Dermis microvascular lymphatic vessel endothelial cell (primary cell): ENCODE measurements at places on chromosomes 4 and X. TPM values are rescaled to one million over a fixed set of nuclear protein-coding genes. Genes with fewer than 3 reads are reported as not detected.

Gene SPINK2
- total RNA-seq, result not detected in 2 replicates

Gene ODAPH
- total RNA-seq, result not detected in 2 replicates

Gene EMCN
- total RNA-seq, result 44.3 and 54.9 TPM in 2 replicates

Gene TLR3
- total RNA-seq, result 0.51 and 0.76 TPM in 2 replicates

Gene PAGE2B
- not detected in 2 replicates for total RNA-seq

Gene PABPC1L2B
- not detected in 2 replicates for total RNA-seq

Gene LUZP4
- total RNA-seq, result not detected in 2 replicates

Gene PORCN
- 4.6 and 7.3 TPM in 2 replicates for total RNA-seq

Gene CTAG1B
- total RNA-seq, result not detected in 2 replicates

Gene NDST4
- not detected in 2 replicates for total RNA-seq

Gene SERTM2
- total RNA-seq, result not detected in 2 replicates

Gene FAM47A
- not detected in 2 replicates for total RNA-seq

Gene GPRIN3
- total RNA-seq, result 0.89 and 1.0 TPM in 2 replicates

Gene HOPX
- 1.5 and 7.6 TPM in 2 replicates for total RNA-seq

Gene GLRA3
- not detected in 2 replicates for total RNA-seq

Gene HPGD
- not detected in 2 replicates for total RNA-seq

Gene NHSL2
- 24.3 and 24.8 TPM in 2 replicates for total RNA-seq

Gene RASL11B
- not detected in 2 replicates for total RNA-seq

Gene POU3F4
- total RNA-seq, result not detected in 2 replicates

Gene NAA11
- not detected in 2 replicates for total RNA-seq

Gene NEUROG2
- not detected in 2 replicates for total RNA-seq

Gene POLR2B
- total RNA-seq, result 70.9 and 83.7 TPM in 2 replicates
